A375 (cell line): ENCODE measurements at places on chromosomes 12 and 14. TPM values are rescaled to one million over a fixed set of nuclear protein-coding genes. Genes with fewer than 3 reads are reported as not detected.

The RFX4 gene
- not detected in 2 replicates for total RNA-seq

The SLCO1B1 gene
- total RNA-seq, result 0.24 TPM in 1 of 2 replicates, not detected in the other

The CCDC38 gene
- not detected in 2 replicates for total RNA-seq

The ZNF84 gene
- total RNA-seq, result 19.8 and 20.4 TPM in 2 replicates

The CERS5 gene
- total RNA-seq, result 25.1 and 25.7 TPM in 2 replicates

The ITGB7 gene
- 2.2 and 5.1 TPM in 2 replicates for total RNA-seq

The SRRM4 gene
- not detected in 2 replicates for total RNA-seq

The SYT1 gene
- 10.3 and 11.2 TPM in 2 replicates for total RNA-seq

The DNAH10 gene
- not detected in 2 replicates for total RNA-seq

The TMEM119 gene
- not detected in 2 replicates for total RNA-seq

The KIF26A gene
- not detected in 2 replicates for total RNA-seq

The SINHCAF gene
- 107 and 112 TPM in 2 replicates for total RNA-seq
